ENCODE measurements at places on chromosomes 5 and 9. TPM values are rescaled to one million over a fixed set of nuclear protein-coding genes. Genes with fewer than 3 reads are reported as not detected.

Gene SH3TC2
- total RNA-seq: not detected

Gene SOX30
- total RNA-seq: 0.16 TPM

Gene IFNA13
- total RNA-seq: not detected

Gene FOXD4
- total RNA-seq: not detected

Gene ZDHHC11B
- total RNA-seq: 0.59 TPM

Gene CDK7
- total RNA-seq: 40.6 TPM

Gene ENC1
- total RNA-seq: 0.60 TPM

Gene TAF11L10
- not detected for total RNA-seq

Gene FBP1
- 1.4 TPM for total RNA-seq

Gene IL13
- total RNA-seq: 4.8 TPM

DNA sequence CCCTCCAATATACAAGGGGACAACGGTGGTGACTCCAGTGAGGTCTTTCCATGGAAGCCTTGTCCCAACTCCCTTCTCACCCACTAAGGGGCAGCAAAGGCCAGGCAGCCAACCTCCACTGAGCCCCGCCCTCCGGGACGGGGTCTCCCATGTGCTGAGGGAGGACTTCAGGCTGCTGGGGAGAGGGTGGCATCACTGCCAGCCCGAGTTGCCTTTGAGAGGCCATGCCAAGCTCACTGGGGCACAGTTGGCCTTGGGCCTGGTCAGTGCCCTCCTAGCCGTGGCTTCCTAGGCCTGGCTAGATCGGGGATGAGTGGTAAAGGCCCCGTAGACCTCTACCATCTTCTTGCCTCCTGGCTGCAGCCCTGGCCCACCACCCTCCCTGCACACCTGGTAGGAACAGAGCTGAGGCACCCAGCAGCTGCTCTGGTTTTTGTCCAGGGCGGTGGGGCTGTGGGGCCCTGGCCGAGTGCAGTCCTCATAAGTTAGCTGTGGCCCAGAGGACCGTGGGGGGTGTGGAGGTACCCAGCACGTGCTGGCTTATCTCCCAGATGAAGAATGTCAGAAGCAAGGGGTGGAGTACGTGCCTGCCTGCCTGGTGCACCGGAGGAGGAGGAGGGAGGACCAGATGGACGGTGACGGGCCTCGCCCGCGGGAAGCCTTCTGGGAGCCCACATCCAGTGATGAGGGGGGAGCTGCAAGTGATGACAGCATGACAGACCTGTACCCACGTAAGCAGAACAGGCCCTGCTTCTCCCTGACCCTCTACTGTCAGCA lies 3.2 kb downstream of the SURF2 start:
- H3K4me1 ChIP-seq: peaks cover 61% of the 10 kb centered on the region
- DNase-seq: peak; percentile 52
- peak overlapping the region; percentile 8 for H3K4me3 ChIP-seq
- H3K27me3 ChIP-seq: no peaks in the 10 kb centered on the region
- H3K27ac ChIP-seq: peak overlapping the region; percentile 91

- DNase-seq: no peak
- no peaks in the 10 kb centered on the region for H3K36me3 ChIP-seq
- peaks cover 34% of the 10 kb centered on the region for H3K4me1 ChIP-seq
- no peak overlapping the region for H3K4me3 ChIP-seq
- no peaks in the 10 kb centered on the region for H3K27me3 ChIP-seq
These were observed 162.0 kb downstream of the RGS3 start for GRCh38 chr9:113625486-113625885.

DNA sequence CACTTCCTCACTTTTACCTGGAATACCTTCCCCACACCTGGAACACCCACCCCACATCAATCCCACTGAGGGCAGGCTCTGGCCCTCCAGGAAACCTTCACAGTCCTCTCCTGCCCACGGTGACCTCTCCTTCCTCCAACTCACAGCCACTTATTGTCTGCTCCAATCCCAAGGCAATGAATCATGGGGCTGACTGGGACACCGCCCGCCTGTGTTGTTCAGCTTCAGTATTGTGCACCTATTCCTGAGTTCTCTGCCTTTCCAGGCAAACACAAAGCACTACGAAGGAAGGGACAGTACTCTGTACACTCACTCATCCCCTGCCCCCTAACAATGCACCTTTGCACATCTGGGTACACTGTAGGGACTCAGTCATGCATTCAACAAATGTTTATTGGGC lies 7.3 kb downstream of the PCDH1 start:
- DNase-seq: no peak
- no peaks in the 10 kb centered on the region for H3K36me3 ChIP-seq
- no peak overlapping the region for H3K4me3 ChIP-seq
- no peaks in the 10 kb centered on the region for H3K4me1 ChIP-seq
- no peak overlapping the region for H3K27ac ChIP-seq

DNA sequence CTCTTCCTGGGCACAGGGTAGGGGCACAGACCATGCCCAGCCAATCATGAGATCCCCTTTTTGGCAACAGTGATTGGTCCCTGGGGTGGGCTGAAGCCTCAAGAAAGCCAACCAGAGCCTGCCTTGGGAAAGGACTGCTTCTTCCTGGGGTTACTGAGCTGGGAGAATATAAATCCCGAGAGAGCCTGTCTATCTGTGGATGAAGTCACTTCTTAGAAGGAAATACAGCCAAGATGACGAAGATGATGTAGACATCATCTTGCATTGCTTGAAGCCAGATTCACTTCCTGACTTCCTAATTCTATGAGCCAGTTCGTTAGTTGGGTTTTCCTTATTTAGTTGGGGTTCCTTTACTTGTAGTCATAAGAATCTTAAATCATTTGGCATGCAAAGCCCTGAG lies 50.1 kb upstream of the PWWP2A start:
- no peaks in the 10 kb centered on the region for H3K36me3 ChIP-seq
- DNase-seq: no peak
- no peak overlapping the region for H3K27ac ChIP-seq
- no peaks in the 10 kb centered on the region for H3K4me1 ChIP-seq

- DNase-seq: no peak
- no peaks in the 10 kb centered on the region for H3K36me3 ChIP-seq
- H3K4me1 ChIP-seq: no peaks in the 10 kb centered on the region
- no peak overlapping the region for H3K4me3 ChIP-seq
These were observed 1576.5 kb downstream of the EFNA5 start for GRCh38 chr5:106094204-106094607.

DNA sequence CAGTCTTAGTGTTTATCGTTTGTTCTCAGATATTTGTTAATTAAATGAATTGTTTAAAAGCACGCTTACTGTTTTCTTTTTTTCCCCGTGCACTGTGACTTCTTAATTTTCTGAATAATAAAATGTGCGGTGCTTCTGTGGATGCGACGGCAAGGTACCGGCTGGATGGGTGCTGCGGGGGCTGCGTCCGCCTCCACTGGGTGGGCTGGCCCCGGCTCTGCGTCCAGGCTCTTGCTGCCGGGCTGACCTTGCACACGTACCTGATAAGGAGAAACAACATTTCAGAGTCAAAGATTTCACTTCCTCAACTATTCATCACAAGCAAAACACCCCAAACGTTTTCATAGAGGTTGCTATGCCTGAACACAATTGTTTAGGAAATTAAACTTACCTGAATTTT lies 404.0 kb upstream of the IRX1 start:
- H3K4me1 ChIP-seq: no peaks in the 10 kb centered on the region
- H3K27ac ChIP-seq: no peak overlapping the region
- H3K4me3 ChIP-seq: no peak overlapping the region
- DNase-seq: no peak

Measured in activated CD8-positive, alpha-beta T cell treated with anti-CD3 and anti-CD28 coated beads for 36 hours (primary cell).